Activated naive CD4-positive, alpha-beta T cell treated with anti-CD3 and anti-CD28 coated beads, Interleukin-2, amount 10 ng/mL, durations not matched to agents 5 hours and 36 hours (primary cell): ENCODE measurements at places on chromosomes 5 and 9. TPM values are rescaled to one million over a fixed set of nuclear protein-coding genes. Genes with fewer than 3 reads are reported as not detected.

Gene ASB6
- 22.9 TPM for total RNA-seq

Gene SPRY4
- 1.3 TPM for total RNA-seq

Gene OGN
- not detected for total RNA-seq

Gene CCDC192
- not detected for total RNA-seq

Gene PAX5
- 0.53 TPM for total RNA-seq

Gene FABP6
- total RNA-seq: not detected

Gene LVRN
- not detected for total RNA-seq

Gene PSMB7
- total RNA-seq: 100 TPM

Gene DOK3
- 2.1 TPM for total RNA-seq
